ENCODE measurements at places on chromosomes 12 and 14.

- DNase-seq = no peak
Observed at GRCh38 chr12:26018926-26019325, 60.4 kb downstream of the RASSF8 start.

DNA sequence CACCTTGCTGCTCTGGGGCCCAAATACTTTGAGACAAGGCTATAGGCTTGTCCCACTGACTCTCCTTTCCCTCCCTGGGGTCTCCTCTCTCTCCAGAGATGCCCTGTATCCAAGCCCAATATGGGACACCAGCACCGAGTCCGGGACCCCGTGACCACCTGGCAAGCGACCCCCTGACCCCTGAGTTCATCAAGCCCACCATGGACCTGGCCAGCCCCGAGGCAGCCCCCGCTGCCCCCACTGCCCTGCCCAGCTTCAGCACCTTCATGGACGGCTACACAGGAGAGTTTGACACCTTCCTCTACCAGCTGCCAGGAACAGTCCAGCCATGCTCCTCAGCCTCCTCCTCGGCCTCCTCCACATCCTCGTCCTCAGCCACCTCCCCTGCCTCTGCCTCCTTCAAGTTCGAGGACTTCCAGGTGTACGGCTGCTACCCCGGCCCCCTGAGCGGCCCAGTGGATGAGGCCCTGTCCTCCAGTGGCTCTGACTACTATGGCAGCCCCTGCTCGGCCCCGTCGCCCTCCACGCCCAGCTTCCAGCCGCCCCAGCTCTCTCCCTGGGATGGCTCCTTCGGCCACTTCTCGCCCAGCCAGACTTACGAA lies 3.1 kb downstream of the NR4A1 start:
- no peak for DNase-seq

DNA sequence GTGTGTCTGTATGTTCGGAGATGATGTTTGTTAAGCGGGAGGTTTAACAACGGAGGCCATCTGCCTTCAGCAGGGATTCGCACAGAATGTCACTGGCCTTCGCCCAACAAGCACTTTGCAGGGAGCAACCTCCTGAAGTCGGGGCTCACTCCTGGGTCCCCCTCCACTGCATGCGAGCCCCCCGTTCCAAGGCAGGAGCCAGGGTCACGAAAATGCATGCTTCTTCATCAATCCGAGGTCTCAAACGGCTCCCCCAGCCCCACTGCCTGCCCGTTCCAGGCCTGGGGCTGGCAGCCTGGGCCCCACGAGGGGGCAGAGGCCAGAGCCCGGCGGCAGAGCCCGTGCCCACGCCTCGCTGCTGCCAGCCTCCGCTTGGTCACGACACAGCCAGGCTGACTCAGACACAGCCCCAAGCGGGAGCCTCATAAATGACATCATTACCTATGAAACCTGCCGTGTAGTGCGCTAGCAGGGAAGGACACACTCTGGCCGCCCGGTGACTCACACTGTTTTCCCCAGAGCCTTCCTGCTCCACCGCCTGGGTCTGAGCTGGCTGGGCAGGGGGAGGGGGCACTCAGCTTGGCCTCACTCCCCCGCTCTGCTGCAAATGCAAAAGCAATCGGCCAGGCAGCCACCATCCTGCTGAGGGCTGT lies 169.5 kb upstream of the RTL1 start:
- DNase-seq = peak; percentile 95

GRCh38 chr12:51390457-51390856 lies 749 bp downstream of the GALNT6 start:
- no peak for DNase-seq

GRCh38 chr14:90632871-90633270 lies 183.4 kb downstream of the TTC7B start:
- no peak for DNase-seq

DNA sequence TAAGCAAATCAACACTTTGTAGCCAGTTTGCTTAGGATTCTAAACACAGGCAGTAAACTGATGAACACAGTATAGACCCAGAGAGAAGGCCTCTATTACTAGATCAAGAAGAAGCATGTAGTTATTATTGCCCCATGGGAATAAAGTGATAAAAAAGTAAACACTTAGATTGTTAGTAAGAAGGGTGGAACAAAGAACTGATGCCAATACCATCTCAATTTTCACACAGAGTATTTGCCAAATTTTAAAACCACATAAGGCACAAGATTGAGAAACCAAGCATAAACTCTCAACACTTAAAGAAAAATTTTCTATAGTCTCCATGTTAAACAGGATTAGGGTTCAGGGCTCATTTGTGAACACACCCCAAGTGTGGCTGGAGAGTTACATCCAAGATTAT lies 77.0 kb upstream of the SYT1 start:
- DNase-seq = no peak

GRCh38 chr12:120368789-120369602 lies at the start of gene MSI1:
MSI1 (minus strand) TSS chr12:120369164; CDS start chr12:120369091, 73 bp downstream.
- DNase-seq = no peak

- DNase-seq = no peak
Observed at GRCh38 chr14:102236026-102236425, 68.9 kb downstream of the MOK start.

- no peak for DNase-seq
Observed at GRCh38 chr14:57464008-57464730, 29.5 kb downstream of the CCDC198 start.

- no peak for DNase-seq
Observed at GRCh38 chr12:7161327-7161726, 28.2 kb upstream of the PEX5 start.

DNA sequence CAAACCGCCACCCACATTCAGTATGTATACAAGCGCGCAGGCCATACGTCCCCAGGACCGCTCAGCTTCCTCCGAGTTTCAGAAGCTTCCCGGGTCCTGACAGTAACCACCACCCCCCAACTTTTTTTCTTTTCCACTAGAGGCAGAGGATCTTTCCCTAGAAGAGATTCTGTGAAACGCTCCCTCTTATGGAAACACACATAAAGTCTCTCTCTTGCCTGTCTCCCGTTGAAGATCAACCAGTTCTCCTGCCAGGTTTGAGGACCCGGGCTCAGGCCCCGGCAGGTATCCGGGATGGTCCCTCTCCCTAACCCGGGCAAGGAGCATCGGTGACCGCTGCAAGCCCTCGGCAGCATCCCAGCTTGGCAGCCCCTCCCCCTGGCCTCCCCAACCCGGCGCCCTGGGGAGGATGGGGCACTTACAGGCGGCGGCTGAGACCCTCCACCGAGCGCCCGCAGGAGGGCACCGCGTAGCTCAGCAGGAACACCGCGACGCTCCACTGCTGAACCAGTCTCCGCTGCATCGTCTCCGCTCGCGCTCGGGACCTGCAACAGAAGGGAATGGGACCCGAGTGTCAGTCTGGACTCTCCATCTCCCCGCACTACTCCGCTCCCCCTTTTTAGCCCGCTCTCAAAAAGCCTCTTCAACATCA lies 3.4 kb downstream of the PTHLH start:
- peak; percentile 18 for DNase-seq

DNA sequence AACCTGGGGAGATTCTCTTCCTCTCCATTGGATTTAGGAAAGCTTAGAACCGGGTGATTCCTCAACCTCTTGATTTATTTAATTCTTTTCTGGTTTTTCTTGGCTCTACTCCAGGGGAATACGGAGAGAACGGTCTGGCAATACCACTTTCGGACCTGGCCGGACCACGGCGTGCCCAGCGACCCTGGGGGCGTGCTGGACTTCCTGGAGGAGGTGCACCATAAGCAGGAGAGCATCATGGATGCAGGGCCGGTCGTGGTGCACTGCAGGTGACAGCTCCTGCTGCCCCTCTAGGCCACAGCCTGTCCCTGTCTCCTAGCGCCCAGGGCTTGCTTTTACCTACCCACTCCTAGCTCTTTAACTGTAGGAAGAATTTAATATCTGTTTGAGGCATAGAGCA lies 67.6 kb downstream of the PTPN11 start:
- no peak for DNase-seq

DNA sequence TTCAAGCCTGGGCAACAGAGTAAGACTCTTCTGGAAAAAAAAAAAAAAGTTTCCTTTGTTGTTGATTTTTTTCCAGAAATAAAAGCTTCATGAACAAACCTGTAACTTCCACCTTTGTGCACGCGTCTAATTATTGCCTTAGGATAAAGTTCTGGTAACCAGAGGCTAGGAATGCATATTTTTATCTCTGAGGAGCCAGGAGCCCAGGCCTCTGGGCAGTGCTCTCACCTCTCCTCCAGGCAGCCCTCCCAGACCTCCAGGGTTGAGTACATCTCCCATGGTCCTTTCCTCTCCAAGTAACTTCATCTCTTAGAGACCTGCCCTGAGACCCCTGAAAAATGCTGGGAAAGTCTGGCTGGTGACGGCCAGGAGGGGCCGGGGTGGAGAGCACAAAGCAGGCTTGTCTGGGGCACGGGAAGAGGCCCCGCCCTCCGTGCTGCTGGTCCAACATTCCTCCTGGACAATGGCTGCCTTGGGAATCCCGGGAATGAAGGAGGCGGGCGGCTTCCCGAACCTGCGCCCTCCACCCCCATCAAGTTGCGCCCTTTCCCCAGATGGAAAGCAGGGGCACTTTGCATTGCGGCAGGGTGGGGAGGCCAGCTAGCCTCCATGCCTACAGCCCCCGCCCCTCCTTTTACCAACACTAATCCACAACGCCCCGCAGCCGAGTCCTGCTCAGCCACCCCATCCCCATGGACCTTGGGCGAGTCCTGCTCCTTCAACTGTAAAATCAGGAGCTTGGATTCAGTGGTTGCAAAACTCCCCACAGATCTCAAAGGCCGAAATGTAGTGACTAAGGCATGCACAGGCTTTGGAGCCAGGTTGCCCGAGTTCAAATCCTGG lies 7.3 kb upstream of the FIGNL2 start:
- DNase-seq = no peak

DNA sequence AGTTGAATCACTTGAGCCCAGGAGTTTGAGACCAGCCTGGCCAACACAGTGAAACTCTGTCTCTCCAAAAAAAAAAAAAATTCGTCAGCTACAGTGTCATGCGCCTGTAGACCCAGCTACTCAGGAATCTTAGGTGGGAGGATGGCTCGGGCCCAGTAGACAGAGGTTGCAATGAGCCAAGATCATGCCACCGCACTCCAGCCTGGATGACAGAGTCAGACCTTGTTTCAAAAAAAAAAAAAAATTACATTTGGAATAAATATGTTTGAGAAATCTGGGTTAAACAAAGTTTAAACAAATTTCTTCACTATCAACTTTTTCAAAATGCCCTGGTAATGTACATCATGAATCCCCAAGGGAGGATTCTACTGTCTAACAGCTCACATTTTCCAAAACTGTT lies 187.0 kb upstream of the RASSF8 start:
- DNase-seq = no peak

DNA sequence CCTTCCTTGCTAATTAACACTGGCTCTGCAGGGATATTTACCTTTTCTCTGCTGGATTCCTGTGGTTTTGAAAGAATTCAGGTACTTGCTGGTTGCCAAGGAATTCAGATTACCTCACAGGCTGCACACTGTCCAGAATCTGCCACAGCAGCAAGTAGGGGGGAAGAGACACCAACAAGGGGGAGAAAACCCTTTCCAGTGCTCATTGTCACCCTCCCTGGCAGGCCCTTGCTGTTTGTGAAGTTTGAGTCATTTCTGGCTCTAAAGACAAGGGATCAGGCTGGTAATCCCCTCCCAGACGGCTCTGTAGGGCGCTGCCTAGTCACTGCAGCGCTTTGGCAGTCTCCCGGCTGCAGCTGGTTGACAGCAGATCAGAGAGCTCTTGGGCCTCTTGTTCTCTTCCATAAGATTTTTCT lies 50.8 kb downstream of the TTLL5 start:
- DNase-seq = no peak

GRCh38 chr14:53016491-53016890 lies 65.6 kb upstream of the FERMT2 start:
- no peak for DNase-seq

- DNase-seq = peak; percentile 42
Observed at GRCh38 chr12:75812271-75813018, 219.1 kb downstream of the PHLDA1 start.

GRCh38 chr12:71011261-71011660 lies 90.7 kb upstream of the PTPRR start:
- DNase-seq = no peak

DNA sequence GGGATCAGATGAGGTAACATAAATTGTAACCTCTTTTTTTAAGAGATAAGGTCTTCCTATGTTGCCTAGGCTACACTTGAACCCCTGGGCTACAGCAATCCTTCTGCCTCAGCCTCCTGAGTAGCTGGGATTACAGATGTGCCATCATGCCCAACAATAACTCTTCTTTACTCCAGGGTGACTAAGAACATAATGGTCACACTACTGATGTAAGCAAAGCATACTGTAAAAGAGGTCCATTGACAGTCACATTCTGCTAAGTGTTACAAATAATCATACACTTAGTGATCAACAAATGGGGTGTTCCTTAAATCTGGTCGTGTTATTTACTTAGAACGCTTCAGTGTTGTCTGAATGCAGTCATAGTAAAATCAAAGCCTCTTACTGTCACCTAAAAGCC lies 68.9 kb downstream of the EPS8 start:
- no peak for DNase-seq

GRCh38 chr12:91902860-91903683 lies 242.6 kb downstream of the BTG1 start:
- DNase-seq = no peak

DNA sequence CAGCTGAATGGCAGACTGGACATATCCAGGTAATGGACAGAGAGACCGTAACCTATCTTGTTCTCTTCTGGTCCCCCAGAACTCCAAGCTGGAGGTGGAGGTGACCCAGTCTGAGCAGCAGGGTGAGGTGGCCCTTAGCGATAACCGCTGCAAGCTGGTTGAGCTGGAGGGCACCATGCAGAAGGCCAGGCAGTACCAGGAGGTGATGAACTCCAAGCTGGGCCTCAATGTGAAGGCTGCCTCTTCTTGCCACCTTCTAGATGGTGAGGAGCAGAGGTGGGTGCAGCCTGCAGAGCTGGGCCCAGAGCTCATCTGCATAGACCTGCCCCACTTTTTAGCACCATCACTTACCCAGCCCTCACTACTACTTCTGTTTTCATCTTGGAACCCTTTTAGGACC lies 7.2 kb upstream of the KRT86 start:
- no peak for DNase-seq

DNA sequence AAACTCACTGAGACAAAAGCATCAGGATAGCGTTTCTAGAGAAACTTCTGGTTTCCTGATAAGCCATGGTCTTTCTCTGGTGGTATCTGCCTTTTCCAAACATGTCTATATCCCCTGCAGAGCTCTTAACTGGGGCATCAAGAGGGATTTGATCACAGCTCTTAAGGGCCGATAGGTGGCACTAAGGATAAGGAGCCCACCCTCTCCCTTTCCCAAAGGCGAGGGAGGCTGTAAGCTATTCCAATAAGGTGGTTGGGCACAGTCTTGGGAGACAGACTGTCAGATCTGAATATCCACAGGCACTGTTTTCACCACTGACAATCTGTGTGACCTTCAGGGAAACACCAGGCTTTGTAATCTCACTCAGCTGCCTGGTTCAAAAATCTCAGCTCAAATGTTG lies 206.0 kb downstream of the ADGRD1 start:
- no peak for DNase-seq
